ENCODE measurements at places on chromosomes 2 and 18. TPM values are rescaled to one million over a fixed set of nuclear protein-coding genes. Genes with fewer than 3 reads are reported as not detected.

GRCh38 chr2:230942920-230943896 is 18.2 kb upstream of the GPR55 start:
- no peak for DNase-seq

GRCh38 chr2:233030-233429 is 30.8 kb downstream of the SH3YL1 start:
- no peak for DNase-seq

GRCh38 chr2:27071277-27071989 is at the start of gene OST4:
Gene OST4 (minus strand): TSS chr2:27071654.
- peak; percentile 87 for DNase-seq

- no peak for DNase-seq
Observed at GRCh38 chr2:227759411-227760118, 13.9 kb downstream of the SCYGR8 start.

- no peak for DNase-seq
Observed at GRCh38 chr2:120517751-120518469, 172.0 kb downstream of the INHBB start.

GRCh38 chr2:74146929-74147726 is 584 bp downstream of the BOLA3 start:
- DNase-seq, result peak; percentile 8

DNA sequence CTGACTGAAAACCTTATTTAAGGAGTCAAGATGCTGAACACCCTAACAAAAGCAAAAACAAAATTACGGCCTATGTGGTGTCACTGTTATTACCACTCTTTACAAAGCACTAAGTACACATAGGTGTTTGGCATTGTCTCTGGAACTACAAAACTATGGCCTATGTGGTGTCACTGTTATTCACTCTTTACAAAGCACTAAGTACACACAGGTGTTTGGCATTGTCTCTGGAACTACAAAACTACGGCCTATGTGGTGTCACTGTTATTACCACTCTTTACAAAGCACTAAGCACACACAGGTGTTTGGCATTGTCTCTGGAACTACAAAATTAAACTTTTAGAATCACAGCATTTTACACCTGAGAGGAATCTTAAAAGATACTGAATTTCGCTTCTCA is 47.4 kb downstream of the SLC35F5 start:
- DNase-seq, result no peak

DNA sequence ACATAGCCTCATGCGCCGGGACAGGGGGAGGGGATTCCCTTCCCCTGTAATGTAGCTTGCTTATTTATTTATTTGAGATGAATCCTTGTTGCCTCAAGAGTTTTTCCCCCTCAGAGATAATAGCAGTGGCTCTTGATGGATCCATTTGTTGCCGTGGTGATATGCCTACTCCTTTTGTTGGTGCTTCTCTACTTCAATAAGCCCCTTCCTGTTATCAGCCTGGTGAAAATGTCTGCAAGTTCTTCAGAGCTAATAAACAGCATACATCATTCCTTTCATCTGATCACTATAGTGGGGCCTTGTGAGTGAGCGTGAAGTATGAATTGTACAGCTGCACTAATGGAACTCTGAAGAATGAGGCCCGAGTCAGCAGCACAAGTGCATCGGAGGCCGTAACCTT is 19.4 kb downstream of the FZD5 start:
- DNase-seq, result no peak

DNA sequence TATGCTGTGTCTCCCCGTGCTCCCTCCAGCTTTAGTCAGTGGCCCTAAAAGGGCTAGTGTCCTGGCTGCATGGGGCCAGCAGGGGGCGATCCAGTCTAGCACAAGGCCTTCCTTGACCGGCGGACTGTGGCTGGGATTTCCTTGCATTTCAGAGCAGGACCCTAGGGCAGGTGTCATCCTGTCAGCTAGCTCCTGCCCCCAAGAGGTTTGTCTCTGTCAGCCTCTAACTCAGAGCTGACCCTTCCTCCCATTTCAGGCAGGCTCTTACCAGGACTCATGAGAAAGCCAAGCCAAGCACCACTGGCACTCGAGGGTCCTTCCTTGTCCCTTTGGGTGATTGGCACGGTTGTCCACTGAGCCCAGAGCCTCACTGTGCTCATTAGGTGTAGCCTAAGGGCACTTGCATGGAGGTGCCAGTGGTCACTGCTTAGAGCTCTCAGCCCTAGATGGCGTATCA is 140.3 kb downstream of the RPIA start:
- no peak for DNase-seq

- no peak for DNase-seq
Observed at GRCh38 chr18:61892683-61893308, at the start of gene RNF152. Gene RNF152 (minus strand): TSS chr18:61893007. CDS start chr18:61816463, 76,544 bp downstream.

- no peak for DNase-seq
Observed at GRCh38 chr2:239819974-239820555, 205.1 kb downstream of the NDUFA10 start.

- DNase-seq, result no peak
Observed at GRCh38 chr2:168622559-168622958, 166.5 kb downstream of the CERS6 start.

DNA sequence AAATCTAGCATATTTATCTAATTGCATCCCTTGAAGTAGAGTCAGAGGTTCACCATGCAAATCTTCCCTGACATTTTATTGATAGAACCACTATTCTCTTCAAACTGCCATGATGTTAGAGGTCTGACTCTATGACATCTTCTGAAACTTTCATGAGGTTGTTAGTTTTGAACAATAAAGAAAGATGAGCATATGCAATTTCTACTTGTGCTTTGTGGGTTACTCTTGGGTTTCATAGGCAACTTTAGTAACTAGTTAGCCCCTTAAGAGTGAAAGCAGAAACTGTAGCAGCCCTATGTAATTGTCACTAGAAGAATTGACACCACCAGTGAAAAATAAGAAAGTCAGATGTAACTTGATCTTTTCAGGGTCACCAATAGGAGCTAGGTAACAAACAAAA is 53.1 kb upstream of the ZEB2 start:
- no peak for DNase-seq

- no peak for DNase-seq
Observed at GRCh38 chr18:5979971-5980457, 84.7 kb upstream of the TMEM200C start.

DNA sequence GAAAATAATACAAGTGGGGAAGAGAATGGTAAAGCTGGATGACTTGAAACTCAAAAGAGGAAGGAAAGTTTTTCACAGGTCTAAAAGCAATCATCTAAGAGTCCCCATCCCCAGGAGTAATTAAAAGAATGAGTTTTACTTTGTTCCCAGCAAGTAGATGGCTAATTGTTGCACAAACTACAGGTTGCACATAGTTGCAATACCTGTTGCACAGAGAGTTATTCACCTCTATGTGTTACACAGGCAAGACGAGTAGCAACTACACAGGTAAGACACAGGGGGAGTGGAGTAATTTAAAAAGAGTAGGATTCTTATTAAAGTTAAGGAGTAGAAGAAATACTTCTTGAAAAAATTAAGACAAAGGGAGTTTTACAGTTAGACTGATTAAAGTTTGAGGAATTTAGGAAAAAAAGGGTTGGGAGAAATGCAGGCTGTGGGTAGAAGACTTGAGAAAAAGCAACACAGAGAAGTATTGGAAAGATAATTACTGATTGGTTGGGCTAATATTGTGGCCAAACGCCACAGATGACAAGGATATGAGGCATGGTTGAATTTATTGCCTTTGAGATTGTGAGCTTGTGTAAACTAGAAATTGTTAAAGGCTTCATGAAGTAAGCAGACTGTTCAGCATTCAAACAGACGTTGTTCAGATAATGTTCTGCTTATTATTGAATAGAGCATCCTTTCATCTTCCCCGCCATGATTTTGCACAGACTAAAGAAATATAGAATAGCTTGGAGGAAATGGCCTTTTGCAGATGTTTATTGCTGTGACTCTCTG is 699.3 kb downstream of the NR4A2 start:
- DNase-seq, result no peak

GRCh38 chr2:222739939-222740338 is 68.5 kb downstream of the MOGAT1 start:
- no peak for DNase-seq

DNA sequence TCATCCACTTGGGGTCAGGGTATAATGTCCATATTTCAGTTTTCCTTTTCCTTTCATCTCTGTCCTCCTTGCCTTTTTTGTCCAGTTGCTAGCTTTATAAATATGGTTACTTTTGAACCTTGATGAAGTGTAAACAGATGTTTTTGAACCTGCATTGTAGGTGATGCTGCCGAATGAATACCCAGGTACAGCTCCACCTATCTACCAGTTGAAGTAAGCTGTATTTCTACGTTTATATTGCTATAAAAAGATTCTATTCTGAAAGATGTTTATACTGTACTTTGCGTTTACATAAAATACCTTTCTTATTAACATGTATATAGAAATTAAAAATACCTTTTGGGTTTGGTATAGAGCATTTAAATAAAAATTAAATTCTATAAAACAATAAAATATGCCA is 2.2 kb downstream of the IMPACT start:
- no peak for DNase-seq

DNA sequence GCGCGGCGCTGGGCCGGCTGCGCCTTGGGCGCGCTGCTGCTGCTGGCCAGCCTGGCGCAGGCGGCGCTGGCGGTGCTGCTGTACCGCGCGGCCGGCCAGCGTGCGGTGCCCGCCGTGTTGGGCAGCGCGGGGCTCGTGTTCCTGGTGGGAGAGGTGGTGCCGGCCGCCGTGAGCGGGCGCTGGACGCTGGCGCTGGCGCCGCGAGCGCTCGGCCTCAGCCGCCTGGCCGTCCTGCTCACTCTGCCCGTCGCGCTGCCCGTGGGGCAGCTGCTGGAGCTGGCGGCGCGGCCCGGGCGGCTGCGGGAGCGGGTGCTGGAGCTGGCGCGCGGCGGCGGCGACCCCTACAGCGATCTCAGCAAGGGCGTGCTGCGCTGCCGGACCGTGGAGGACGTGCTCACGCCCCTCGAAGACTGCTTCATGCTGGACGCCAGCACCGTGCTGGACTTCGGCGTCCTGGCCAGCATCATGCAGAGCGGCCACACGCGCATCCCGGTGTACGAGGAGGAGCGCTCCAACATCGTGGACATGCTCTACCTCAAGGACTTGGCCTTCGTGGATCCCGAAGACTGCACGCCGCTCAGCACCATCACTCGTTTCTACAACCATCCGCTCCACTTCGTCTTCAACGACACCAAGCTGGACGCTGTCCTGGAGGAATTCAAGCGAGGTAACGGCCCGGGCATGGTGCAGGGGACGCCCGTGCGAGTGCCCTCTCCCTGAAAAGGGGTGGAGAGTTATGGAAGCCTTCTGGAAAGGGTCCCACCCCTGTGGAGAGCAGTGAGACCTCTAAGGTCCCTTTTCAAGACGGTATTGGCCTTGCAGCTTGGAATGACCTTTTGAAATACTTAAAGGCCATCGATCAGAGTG is 1.0 kb downstream of the CNNM3 start:
- no peak for DNase-seq

GRCh38 chr2:10392548-10392947 is 55.6 kb downstream of the ODC1 start:
- no peak for DNase-seq

DNA sequence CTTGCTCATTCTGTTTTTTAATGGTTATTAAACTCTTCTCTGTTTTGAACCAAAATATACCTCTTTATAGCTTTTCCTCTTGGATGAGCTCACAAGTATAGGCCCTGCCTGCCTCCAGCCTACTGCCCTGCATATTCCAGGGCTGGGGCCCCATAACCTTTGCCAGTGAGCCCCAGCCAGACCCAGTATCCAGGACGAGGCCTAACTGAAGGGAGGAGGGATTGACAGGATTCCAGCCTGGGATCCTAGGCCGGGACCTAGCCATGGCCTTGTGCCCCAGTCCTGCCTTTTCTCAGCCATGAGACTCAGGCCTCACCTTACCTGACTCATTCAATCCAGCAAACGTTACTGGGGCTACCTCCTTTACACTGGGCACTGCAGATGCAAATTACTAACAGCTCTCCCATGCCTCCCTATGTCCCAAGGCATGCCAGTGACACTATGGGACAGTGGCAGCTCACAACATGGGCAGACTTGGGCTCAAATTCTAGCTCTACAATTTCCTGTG is 159.2 kb downstream of the DDX1 start:
- no peak for DNase-seq

DNA sequence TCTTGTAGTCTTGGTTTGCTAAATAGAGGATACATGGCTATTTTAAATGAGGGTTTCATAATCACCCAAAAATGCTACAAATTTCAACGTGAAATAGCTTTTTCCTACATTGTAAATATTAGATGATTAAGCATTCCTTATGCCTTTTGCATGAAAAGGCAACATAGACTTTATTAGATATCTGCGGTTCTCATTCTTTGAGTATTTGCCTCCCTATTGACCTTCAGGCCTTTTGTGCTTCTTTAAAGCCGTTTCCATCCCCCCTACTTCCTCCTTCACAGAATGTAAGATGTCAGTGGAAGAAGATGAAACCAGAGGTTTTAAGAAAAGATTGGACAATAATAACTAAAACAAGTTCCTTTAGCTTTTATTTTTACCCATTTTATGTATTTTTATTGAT is 144.1 kb downstream of the UBE2E3 start:
- no peak for DNase-seq

- no peak for DNase-seq
Observed at GRCh38 chr2:237352279-237352845, 61.6 kb downstream of the COL6A3 start.

Gene C2orf15
- 11.4 TPM for polyA plus RNA-seq

Gene APOB
- 10.0 TPM for polyA plus RNA-seq

Gene FRZB
- polyA plus RNA-seq, result 11.9 TPM

Gene LCT
- polyA plus RNA-seq, result not detected

Gene TMEM169
- polyA plus RNA-seq, result 3.4 TPM

All from left renal pelvis (tissue), 4 donors.